ENCODE measurements at places on chromosomes 3 and 15.

DNA sequence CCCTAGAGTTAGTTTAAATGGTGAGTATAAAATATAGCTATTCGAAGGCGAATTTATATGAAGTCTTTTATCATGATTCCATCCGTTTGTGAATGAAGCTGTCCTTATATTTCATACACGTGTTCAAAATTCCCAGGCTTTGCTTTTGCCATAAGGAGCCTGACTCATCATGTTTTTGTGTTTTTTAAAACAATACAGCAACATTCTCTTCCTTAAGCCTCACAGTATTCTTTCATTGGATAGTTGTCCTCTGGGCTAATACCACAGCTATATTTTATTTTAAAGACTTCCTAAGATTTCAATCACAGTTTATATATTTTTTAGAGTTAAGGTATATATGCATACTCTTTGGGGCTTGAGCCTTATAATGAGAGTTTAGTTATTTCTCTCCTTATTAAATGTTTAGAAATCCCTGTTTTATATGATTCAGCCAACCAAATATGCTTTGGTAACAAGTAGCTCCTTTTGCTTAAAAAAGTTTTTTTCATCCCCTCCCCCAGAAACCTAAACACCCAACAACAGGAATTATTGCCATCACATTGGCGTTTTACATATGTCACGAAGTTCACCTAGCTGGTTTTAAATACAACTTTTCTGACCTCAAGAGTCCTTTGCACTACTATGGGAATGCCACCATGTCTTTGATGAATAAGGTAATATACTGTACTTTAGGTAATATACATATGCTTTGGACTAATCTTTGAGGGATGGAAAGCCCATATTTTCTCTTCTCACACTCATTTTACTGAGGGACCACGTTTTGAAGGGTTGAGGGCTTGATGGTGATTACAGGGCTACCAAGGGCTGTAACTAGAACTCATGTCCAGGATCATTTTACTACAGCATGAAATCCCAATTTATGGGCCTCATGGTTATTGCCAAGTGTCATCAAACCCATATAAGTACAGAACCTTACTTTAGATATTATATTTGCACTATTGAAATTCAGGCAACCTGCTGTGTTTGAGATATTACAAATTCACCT lies 28.5 kb downstream of the ST3GAL6 start:
- DNase-seq: no peak

DNA sequence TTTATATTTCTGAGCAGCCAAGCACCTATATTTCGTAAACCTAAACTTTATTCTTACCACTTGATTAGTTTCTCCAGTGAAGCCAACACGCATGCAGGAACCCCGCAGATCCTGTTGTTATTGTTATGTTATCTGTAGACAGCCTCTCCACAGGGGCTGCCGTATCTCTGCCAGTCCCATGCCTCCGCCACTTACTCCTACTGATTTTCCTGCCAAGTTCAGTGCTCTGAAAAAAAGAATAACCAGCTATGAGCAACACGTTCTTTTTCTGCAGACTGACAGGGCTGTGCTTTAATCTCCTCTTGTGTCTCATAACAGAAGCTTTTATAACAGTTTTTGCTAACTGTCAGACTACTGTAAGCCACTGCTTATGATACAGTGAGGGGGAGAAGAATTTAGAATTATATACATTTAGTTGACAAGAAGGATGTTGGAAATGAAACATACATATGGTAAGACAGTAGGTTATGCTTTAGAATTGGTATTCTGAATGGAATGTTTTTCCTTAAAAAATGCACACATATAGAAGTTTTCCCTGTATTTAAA lies 347.4 kb downstream of the SI start:
- DNase-seq: no peak

DNA sequence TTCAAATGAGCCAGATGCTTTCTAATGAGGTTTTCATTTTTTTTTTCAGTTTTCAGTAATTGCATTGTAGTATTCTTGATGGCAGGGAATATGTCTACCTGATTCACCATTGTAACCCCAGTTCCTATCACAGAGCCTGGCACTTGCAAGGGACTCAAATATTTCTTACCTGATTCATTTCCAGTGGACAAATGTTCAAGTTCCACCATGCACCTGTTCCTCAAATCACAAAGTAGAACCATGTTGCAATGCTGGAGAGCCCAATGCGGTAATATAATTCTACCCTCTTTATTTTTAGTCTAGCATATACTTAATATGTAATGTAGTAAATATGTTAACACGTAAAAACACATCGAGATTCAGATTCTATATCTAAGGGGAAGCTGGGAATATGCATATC lies 722.6 kb downstream of the AGBL1 start:
- no peak for DNase-seq

DNA sequence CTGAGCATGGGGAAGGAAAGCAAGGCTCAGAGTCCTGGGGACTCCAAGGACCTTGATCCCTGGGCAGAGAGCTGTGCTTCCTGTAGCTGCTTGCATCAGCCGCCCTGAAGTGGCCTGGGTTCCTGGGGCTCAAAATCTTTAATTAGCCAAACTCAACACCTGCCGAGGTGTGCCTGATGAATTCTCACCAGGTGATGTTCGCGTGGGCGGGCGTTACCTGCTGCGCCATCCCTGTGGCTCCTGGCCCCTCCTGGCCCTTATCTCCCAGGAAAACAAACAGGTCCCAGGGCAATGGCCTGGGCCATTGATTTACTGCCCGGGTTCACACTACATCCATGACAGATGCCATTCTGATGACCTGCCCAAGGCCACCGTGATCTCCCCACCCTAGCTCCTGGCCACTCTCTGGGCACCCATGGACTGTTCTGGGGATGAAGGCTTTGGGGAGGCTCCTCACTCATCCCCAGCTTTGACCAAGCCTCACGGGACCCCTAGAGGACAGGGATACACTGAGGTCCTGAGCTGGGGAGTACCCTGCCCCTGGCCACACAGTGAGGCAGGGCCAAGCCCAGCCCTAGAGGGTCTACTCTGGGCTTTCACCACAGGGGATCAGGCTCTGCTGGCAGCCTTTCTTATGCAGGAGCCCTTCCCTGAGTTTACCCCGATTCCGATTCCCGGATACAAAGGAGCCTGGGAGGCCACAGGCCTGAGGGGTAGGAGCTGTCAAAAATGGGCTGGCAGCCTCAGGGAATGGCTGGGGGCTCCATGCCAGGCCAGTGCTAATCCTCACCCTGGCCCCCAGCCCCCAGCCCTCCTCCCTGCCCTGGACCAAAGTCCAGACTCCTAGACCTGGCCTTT lies 5.7 kb downstream of the SLC38A3 start:
- no peak for DNase-seq

GRCh38 chr3:185058796-185059195 lies 94.1 kb downstream of the C3orf70 start:
- no peak for DNase-seq

GRCh38 chr3:121072133-121072532 lies 164.1 kb downstream of the STXBP5L start:
- no peak for DNase-seq

- DNase-seq: no peak
Observed at GRCh38 chr3:12316253-12316652, 27.4 kb downstream of the PPARG start.

- DNase-seq: no peak
Observed at GRCh38 chr3:122377975-122378374, 5.1 kb downstream of the MIX23 start.

GRCh38 chr3:177453451-177453844 lies 256.2 kb upstream of the TBL1XR1 start:
- DNase-seq: no peak

DNA sequence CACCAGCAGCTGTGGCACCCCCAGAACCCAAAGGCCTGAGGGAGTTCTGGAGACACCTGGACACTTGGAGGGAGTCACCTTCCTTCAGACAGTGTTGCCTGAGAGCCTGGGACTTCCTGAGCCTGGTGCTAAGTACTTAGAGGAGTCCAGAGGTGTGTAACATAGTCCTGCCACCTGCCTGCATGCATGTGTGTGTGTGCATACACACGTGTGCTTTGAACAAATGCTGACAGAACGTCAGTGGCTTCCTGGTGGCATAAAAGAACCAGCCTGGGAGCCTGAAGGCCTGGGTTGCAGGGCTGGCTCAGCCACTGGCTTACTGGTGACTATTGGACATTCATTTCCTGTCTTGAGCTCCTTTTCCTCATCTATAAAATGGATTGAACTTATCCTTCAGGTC lies 3.2 kb upstream of the CPN2 start:
- DNase-seq: no peak

DNA sequence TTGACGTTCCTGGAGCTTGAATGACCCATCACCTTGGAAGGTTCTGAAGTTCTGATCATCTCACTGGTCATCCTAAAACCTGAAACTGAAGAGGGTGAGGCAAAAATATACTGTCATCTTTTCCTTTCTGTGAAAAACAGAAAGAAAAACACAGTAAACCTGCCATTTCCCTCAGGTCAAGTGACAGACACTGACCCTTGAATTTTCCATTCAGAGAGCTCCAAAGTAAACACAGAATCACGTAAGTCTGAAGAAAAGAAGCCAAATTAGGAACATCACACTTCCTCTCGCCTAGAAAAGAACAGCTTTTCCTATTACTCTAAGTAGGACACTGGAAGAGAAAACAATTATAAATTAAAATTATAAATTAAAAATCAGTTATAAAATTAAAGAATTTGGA lies 78.7 kb upstream of the TGFBR2 start:
- DNase-seq: no peak

DNA sequence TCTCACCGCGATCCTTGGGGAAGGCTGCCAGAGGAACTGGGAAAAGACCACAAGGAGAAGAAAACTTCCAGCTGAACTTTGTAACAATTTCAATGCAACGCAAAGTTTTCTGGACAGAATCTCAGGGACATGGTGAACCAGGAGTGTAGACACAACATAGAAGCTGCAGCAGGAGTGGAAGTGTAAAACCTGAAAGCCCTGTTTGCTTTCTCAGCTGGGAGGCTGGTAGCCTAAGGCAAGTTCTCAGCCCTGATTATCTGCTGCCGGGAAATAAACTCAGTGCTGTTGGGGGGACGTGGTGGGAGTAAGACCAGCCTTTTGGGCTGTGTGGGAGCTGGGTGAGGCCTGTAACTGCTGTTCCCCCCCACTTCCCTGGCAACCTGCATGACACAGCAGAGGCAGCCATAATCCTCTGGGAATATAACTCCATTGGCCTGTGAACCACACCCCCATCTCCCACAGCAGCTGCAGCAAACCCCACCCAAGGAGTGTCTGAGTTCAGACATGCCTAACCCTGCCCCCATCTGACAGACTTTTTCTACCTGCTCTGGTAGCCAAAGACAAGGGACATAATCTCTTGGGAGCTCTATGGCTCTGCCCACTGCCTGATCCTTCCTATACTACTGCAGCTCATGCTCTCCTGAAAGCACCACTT lies 106.7 kb downstream of the ZNF621 start:
- DNase-seq: no peak

- DNase-seq: no peak
Observed at GRCh38 chr3:12965999-12966846, 107.0 kb downstream of the IQSEC1 start.

GRCh38 chr3:173027429-173027828 lies 113.6 kb downstream of the SPATA16 start:
- no peak for DNase-seq

- peak; percentile 9 for DNase-seq
Observed at GRCh38 chr3:104069114-104069513, 1297.6 kb upstream of the ALCAM start.

- DNase-seq: no peak
Observed at GRCh38 chr3:71487418-71487817, 96.1 kb downstream of the FOXP1 start.

DNA sequence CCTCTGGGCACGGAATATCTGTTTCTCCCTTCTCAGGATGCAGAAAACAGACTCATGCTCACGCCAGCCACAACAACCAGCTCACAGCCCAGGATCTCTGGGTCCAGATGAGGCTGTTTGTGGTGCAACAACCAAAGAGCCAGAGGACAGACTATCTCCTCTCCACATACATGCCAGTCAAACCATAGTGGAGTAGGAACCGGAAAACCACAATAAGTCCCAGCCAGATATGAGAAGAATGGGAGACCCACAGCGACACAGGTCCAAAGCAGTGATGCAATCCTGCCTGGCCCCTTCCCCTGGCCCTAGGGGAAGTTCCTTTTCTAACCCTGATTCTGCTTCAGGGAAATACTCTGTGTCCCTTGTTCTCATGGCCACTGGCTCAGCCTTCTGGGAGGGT lies 27.6 kb downstream of the MEX3B start:
- DNase-seq: no peak

DNA sequence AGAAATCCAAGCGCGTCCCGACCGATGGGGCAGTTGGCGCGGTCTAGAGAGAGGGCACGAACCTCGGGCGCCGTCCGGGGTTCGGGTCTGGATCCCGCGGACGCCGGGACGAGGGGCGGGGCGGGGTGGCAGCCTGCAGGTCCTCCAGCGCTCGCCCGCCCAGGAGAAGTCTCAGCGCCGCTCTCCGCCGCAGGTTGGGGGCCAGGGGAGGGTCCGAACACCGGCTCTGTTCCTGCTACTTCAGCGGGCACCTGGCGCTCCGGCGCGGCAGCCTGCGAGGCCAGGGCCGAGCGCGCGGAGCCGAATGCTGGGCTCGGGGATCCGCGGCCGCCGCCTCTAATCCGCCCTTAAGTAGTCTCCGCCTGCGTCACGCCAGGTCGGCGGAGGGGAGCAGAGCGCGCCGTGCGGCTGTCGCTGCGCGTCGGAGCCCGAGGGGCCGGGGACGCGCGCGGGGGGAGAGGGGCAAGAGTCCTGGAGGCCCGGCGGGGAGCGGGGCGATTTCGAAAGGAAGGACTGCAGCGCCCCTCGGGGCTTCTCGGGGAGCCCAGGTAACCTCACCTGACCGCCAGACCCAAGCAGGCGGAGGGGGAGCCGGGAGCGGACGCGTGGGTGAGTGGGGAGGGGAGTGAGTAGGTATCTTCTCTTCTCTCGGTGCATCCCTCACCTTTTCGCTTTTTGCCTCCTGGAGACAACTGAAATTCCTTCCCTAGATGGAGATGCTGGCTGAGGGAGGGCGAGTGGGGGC lies at the start of gene GJD2:
GJD2 (minus strand) TSS at position 325 of the 745 bp plus-strand sequence. CDS start 510 bp downstream, outside the sequence.
- no peak for DNase-seq

- DNase-seq: peak; percentile 25
Observed at GRCh38 chr3:56879436-56880215, 77.9 kb upstream of the ARHGEF3 start.
